ENCODE measurements at places on chromosomes 5 and 9.

GRCh38 chr9:126667190-126668055 is 53.7 kb downstream of the LMX1B start:
- no peak for DNase-seq

GRCh38 chr5:41109186-41109585 is 38.0 kb upstream of the MROH2B start:
- no peak for DNase-seq

- DNase-seq = no peak
Observed at GRCh38 chr9:132018957-132019405, 60.7 kb downstream of the MED27 start.

GRCh38 chr5:77957-78804 is 13.8 kb upstream of the PLEKHG4B start:
- DNase-seq = no peak

- DNase-seq = no peak
Observed at GRCh38 chr5:134098690-134099089, 15.8 kb upstream of the TCF7 start.

GRCh38 chr5:135203593-135204036 is 169.6 kb upstream of the PITX1 start:
- no peak for DNase-seq

DNA sequence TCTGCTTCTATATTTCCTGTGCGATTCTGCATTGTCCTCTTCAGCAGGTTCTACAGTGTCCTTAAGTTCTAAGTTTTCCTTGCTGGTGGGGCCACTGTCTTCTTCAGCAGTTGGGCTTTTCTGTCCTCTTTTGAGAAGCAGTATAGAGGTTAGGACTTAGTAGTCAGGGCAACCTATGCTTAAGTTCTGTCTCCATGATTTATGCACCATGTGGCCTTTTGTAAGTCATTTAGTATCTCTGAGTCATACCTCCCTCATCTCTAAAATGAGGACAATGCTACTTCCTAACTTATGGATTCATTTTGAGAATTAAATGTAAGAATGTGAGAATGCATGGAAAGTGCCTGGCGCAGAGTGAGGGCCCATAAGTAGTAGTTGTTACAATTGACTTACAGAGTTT is 46.8 kb downstream of the GRIN3A start:
- no peak for DNase-seq

DNA sequence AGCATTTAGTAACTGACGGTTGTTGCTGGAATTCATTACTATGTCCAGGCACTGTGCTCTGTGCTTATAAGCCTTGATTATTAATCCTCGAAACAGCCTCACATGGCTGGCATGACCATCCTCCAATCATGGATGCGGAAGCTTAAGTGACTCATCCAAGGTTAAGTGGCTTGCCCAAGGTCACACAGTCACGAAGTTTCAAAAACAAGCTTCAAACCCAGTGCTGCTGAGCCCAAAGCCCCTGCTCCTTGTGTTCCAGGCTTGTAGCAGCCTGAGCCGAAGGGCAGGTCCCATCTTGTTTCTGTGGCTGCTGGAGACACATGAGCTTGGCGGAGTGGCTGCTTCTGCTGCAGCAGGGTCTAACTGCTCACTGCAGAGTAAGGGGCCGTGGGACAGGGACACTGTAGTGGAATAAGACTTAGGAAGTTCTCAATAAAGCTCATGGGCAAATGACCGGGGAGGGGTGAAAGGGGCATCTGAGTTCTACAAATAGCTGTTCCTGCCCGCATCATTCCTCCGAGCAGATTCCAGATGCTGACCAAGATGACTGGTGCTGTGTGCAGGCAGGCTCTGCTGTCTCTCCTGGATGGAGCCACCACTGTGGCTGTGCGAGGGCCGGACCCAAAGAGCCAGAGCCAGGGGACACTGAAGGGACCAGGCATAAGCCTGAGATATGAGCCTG is 32.4 kb downstream of the WHRN start:
- DNase-seq = no peak

DNA sequence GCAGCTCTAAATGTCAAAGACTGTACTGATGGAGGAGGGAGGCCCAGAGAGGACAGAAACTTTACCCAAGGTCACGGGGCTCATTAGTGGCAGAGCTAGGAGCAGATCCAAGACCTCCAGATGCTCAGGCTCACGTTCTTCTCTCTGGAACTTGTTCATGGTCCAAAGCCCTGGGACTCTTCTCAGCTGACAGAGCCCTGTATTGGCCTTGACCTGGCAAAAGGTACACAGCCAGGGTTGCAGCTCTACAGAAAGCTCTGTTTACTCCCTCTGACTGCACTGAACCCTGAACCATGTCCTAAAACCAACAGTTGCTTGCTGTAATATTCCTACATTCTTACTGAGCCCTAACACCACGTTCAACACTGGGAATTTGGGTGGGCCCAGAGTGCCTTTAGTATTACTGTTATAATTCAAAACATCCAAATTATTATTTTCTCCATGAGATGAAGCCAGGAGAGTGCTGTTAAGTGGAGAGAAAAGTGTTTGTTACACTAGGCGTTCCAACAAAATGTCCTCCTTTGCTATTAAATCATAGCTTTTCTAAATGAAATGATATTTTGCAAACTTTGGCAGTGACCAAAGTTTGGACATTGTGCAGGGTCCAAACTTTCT is 602.4 kb upstream of the CLINT1 start:
- no peak for DNase-seq

- DNase-seq = no peak
Observed at GRCh38 chr5:119177226-119177625, 106.3 kb downstream of the DMXL1 start.

DNA sequence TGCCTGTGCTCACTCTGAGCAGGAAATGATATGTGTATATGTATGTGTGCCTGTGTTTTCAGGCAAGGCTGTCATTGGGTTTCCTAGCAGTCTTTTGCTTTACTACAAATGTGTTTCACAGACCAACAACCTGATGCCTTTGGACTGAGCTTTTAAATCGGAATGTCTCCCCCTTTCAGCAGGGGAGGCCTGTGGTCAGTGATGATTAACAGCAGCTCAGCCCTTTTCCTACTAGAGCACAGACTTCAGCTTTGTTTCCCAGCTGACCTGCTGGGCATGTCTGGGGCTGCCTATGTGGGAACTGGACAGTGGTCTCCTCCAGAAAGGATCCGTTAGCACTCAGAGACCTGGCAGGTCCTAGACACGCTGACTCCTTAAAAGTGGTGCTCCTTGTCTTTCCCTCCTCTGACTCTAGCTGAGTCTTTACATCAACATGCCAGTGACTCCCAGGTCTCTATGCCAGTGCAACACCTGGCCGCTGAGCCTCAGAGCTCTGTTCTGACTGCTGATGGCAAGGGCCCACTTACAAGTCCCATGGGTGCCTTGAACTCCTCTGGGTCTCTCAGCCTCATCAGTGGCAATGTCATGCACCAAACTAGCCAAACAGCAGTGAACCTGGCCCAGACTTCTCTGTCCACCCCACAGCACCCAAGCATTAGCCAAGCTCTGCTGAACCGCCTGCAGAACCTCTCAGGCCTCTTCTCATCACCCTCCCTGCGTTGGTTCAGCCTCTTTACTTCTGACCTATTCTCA is 7.7 kb downstream of the MACROH2A1 start:
- no peak for DNase-seq

GRCh38 chr5:164868761-164869160 is 1363.3 kb downstream of the MAT2B start:
- no peak for DNase-seq

GRCh38 chr5:142811866-142812557 is 41.8 kb downstream of the ARHGAP26 start:
- DNase-seq = no peak

DNA sequence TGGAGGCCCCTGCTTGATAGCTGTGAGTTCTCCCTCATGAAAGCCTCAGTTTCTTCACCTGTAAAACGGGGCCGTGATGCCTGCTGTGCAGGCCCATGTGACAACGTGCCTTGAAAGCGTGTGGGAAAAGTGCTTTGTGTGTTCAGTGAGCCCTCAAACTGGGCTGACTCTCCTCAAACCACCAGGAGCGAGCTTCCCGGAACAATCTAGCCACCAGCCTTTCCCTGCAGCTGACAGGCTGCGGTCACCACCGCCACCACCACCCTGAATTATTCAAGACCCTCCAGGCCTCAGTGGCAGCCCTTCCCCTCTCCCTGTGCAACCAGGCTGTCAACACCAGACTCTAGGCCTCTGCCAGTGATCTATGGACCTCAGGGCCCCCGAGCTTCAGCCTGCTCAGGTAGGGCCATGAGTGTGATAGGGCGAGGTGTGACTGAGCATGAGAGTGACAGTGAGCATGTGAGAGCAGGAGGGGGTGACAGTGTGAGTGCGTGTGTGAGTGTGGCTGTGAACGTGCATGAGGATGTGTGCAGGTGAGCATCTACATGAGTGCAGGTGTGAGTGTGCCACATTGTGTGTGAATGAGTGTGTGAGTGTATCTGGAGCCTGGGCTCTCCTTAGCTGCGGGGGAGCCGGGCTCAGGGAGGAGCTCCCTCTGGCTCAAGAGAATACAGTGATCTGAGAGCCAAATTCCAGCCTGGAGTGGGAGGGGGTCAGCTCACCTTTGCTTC is 53.3 kb upstream of the PSD2 start:
- no peak for DNase-seq

Data from progenitor cell of endocrine pancreas (in vitro differentiated cells).